Activated CD4-positive, alpha-beta T cell treated with anti-CD3 and anti-CD28 coated beads for 4 hours (primary cell): ENCODE measurements at places on chromosomes 16 and 17.
A peak's percentile ranks its signal among the peaks of the same experiment; 100 is the strongest.

- no peak for DNase-seq
These were observed 178.3 kb downstream of the CDK5R1 start for GRCh38 chr17:32664936-32665583.

- no peak for DNase-seq
These were observed 224.7 kb upstream of the NLRP1 start for GRCh38 chr17:5809056-5809455.

DNA sequence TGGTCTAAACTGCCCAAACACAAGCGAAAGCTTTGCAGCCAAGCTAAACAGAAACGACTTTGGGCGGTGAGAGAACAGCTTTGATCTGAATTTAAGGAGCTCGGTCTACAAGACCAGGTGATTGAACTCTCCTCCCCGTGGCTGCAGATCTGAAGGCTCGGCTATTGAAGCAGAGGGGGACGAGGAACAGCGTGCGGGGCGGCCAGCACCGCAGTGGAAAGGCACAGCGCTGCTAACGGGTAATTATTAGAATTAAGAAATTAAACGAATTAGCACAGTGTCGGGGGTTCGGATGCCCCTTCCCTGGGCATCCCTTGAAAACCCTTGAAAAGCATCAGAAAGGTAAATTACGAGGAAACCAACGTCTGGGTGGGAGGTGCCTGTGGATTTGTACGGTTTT is 431 bp downstream of the TEKT3 start:
- no peak for DNase-seq

- no peak for DNase-seq
These were observed 119.5 kb downstream of the MSI2 start for GRCh38 chr17:57375770-57376225.

DNA sequence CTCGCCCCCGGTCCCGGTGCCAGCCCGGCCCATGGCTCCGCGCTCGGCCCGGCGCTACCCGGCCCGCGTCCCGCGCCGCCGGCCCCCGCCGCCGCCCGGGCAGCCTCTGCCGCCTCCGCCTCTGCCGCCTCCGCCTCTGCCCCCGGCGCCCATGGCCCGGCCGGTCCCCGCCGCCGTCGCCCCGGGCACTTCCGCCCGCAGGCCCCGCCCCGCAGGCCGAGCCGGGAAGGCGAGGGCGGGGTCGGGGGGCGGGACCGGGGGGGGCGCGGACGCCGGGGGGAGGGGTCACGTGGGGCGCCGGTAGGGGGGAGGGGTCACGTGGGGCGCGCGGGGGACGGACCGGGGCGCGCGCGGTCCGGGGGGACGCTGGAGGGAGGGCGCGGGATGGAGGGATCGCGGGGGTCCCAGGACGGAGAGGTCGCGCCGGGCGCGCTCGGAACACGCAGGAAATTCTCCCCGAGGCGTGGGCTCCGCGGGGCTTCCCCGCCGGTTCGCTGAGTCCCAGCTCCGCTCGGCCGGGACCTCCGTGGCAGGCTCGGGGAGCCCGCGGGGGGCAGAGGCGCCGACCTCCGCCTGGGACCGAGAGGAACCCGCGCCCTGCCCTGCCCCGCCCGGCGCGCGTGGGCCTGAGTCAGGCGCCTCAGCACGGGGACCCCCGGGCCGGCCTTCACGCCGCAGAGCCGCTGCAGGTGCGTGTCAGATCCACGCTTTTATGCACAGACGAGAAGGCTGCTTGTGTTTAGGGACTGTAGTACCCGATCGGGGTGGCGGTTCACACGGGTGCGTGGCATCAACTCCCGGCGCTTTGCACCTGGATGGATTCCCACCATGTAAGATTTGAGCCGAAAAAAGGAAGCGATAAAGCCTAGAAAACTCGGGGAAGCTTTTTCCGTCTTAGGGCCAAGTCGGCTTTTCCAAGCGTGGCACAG is at the start of gene PGAP6:
TSS of gene PGAP6 (minus strand) at position 190 of the 929 bp plus-strand sequence. CDS start at position 33, 157 bp downstream.
- peak; percentile 68 for DNase-seq

GRCh38 chr17:5396612-5397011 is 22.9 kb downstream of the NUP88 start:
- no peak for DNase-seq

DNA sequence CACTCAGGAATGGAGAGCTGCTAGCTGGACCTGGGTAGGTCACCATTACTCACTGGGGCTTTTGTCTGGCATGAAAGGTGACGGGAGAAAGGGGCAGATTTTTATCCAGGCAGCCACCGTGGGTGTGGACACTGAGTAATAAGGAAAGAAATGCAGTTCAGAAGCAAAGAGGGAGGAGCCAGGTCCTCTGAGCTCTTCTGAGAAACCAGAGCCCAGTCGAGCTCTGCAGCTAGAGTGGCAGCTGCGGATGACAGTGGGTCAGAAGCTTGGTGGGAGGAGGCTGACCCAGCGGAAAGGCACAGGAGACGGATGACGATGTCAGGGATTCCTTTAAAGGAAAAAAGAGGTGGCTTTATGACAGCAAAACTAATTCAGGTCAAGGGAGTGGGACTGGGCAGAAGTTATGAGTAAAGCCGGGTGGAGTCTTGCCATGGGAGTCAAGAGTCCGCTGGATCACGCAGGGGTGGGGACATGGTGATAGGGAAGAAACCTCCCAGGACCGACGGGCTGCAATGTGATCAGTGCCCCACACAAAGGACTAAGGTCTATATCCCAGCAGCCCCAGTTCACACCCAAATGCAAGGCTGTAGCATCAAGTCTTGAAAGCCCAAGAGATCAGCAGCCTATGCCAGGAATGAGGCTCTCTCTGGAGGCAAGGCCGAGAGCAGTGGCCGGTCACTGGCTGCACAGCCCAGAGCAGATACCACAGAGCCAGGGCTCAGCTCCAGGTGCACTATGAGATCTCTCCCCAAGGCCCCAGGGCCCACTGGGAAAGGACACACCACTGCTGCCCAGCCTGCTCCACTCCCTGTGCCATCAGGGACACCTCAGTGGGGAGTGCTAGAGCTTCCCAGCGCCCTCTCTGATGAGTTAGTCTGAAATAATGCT is 6.3 kb upstream of the MNT start:
- no peak for DNase-seq

DNA sequence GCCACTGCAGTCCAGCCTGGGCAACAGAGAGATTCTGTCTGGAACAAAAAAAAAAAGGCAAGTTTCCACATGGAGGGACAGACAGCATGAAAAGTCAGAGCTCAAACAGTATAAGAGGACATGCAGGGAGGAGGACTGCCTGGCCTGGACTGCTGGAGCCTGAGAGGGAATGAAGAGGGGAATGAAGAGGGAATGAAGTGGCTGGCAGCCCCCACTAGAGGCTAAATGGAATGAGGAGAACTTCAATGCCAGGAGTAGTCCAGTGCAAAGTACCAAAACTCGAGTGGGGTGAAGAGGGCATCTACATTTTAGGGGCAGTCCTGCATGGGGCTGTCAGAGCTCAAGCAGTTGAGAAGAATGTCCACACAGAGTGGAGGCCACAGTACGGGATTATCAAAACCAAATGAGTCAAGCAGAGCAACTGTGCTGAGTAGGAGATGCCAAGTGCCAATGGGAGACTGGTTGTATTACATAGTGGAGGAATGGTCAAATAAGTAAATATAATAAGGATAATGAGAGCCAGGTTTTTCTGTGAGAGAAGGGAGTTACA is 22.9 kb downstream of the IKZF3 start:
- DNase-seq = no peak

GRCh38 chr17:13806092-13806491 is 204.4 kb upstream of the HS3ST3A1 start:
- no peak for DNase-seq

- no peak for DNase-seq
These were observed 1542.6 kb upstream of the CDH8 start for GRCh38 chr16:63578791-63579190.

- no peak for DNase-seq
These were observed 915 bp downstream of the AHSP start for GRCh38 chr16:31528523-31529107.

DNA sequence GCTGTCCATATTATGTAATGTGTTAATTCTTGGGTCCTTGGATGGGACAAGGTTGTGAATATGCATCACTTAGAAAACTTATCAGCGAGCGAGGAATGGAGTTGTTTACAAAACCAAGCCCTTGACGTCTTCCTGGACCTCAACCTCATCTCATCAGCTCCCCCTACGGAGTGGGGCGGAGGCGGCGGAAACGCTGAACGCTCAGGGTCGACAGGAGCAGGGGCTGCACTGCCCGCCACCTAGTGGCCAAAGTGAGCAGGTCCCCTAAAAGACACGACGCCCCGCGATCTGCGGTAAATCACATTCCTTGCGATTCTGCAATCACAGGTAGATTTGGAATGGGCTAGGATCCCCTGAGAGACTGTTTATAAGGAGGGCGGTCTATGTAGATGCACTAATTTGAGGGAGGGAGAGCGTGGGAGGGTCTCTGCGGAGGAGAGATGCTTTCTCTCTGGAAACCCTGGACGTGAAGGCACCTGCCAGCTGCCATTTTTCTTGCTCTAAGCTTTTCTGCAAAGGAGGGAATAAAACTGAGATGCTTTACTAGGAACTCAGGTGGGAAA is 5.4 kb upstream of the ICAM2 start:
- DNase-seq = peak; percentile 87

DNA sequence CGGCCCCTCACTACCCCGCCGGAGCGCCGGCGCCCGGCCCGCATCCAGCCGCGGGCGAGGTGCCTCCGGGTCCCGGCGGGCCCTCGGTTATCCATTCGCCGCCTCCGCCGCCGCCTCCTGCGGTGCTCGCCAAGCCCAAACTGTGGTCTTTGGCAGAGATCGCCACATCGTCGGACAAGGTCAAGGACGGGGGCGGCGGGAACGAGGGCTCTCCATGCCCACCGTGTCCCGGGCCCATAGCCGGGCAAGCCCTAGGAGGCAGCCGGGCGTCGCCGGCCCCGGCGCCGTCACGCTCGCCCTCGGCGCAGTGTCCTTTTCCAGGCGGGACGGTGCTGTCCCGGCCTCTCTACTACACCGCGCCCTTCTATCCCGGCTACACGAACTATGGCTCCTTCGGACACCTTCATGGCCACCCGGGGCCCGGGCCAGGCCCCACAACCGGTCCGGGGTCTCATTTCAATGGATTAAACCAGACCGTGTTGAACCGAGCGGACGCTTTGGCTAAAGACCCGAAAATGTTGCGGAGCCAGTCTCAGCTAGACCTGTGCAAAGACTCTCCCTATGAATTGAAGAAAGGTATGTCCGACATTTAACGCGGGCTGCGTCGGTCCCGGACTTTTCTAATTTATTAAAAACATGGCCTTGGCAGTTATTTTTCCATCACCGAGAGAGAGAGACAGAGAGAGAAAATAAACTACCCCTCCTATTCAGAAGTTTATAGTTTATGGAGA is 2.8 kb downstream of the IRX5 start:
- DNase-seq = no peak

GRCh38 chr16:89410794-89411309 is 79.5 kb downstream of the ANKRD11 start:
- no peak for DNase-seq

DNA sequence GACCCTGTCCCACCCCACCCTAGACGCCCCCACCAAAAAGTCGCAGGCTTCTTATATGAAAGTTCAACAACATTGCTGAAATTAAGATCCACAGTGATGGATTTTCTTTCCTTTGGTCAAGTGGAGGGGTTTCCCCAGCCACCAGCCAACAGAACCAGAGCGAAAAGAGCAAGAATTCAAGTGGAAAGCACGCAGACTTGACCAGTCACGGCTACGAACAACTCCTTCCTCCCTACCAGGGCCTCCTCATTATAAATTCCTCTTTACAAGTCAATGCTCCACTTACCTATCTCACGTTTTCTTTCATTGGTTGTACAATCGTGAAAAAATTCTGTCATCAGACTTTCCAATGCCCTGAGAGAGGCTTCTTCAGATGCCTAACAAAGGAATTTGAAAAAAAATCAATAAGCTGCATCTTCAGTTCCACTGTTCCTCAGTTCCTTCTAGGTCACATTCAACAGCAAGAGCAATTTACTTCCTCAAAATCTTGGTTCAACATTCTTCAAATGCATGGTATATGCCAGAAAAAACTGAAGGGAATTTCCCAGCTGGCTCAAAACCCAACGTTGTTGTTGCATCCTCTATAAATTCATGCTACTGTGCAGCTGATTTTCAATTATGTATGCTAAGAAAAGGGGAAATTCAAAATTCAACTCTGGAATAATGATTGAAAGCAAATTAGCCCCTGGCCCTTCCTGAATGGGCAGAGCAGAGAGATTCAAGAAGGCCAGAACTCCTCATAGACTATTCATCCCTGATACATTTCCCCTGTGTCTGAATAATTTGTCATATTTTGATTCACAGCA is 30.9 kb downstream of the XPO6 start:
- DNase-seq = no peak

DNA sequence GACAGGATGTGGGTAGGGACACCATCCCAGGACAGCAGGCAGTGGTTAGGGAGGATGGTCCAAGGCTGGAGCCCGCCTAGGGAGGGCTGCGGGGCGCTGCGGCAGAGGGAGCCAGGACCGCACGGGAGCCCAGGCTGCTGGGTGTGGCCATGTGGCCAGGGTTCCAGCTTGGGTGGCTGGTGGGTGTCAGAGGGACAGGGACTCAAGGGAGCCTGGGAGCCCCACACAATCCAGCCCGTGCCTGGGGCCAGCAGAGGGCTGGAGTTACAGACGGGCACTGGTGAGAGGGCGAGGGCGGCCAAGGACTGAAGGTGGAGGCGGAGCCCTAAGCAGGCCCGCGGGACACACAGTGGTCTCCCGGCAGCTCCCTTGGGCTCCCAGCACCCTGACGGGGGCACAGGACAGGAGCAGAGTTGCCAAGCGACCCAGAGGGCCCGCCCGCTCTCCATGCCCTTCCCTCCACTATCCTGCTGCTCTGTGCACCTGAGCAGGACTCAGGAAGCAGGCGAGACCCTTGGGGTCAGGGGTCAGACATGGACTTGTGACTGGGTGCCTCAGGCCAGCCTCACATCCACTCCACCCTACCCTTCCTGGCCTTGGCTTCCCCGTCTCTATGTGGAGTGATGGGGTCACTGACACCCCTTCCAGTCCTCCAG is 7.1 kb downstream of the MRPL28 start:
- no peak for DNase-seq

DNA sequence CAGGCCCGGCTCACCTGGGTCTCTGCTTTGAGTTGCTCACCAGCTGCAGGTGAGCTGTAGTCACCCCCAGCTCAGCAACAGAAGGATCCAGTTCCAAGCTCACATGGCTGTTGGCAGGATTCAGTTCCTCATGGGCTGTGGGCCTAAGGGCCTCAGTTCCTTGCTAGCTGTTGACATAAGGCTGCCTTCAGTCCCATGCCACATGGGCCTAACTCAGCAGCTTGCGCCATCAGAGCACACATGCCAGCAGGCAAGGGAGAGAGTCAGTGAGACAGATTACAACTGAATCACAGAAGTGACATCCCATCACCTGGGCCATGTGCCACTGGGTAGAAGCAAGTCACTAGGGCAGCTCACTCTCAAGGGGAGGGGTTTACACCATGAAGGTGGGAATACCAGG is 24.7 kb downstream of the PSMD7 start:
- DNase-seq = no peak
